ENCODE measurements at places on chromosomes 12 and 14.

- DNase-seq: no peak
Measured at GRCh38 chr12:98901189-98901588, 256.1 kb downstream of the APAF1 start.

DNA sequence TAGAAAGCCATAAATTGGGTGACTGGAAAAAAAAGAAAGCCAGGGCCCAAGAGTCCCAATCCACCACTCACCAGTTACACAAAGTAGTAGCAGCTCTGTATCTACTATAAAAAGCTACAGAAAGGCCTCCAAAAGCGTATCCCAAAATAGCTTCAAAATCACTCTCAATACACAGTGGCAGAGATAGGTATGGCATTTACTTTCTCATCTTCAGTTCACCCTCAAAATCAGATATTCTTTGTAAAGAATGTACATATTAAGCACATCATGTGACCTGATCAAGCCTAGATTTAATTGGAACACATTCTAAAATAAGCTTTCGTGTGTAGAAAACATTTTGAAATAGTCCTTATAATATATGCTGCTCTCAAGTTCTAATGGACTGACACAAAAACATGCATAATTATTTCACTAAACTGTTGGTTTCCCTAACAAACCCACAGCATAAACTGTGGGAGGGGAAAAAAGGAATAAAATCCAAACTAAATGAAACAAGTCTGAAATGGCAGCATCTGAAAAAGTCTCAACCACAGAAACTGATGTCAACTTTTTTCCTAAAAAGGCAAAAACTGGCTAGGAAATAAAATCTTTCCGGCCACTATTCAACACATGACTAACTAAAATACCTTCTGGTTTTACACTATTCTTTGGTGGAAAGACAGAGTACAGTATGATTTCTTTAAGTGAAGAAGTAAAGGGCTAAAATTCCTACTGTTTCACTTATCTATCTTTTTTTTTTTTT lies 25.9 kb downstream of the UBE2N start:
- DNase-seq: no peak

- DNase-seq: no peak
Measured at GRCh38 chr12:25617991-25618390, 64.9 kb upstream of the LMNTD1 start.

DNA sequence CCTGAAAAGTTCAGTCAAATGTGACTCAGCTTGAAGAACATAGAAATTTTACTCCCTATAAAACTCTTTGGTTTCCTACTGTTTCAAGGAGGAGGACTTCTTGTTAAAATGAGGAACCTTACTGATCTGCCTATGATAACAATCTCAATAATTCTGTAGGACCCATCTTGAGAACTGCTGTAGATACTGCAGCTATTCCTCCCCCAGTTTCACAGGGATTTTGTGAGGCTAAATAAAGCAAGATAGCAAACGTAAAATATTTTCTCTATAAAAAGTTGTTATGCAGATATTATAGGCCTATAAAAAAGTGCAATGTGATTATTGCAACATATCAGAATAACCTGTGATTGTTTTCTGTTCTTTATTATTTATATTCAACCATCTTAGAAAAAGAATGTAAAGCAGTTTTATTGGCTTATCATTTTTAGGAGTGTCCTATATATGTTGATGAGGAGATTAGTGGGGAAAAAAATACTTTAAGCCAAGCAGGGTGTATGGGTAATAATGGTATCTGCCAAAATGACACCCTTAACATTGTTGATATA lies 12.1 kb downstream of the CLEC14A start:
- no peak for DNase-seq

- DNase-seq: no peak
Measured at GRCh38 chr14:75370416-75371205, 57.2 kb upstream of the JDP2 start.

DNA sequence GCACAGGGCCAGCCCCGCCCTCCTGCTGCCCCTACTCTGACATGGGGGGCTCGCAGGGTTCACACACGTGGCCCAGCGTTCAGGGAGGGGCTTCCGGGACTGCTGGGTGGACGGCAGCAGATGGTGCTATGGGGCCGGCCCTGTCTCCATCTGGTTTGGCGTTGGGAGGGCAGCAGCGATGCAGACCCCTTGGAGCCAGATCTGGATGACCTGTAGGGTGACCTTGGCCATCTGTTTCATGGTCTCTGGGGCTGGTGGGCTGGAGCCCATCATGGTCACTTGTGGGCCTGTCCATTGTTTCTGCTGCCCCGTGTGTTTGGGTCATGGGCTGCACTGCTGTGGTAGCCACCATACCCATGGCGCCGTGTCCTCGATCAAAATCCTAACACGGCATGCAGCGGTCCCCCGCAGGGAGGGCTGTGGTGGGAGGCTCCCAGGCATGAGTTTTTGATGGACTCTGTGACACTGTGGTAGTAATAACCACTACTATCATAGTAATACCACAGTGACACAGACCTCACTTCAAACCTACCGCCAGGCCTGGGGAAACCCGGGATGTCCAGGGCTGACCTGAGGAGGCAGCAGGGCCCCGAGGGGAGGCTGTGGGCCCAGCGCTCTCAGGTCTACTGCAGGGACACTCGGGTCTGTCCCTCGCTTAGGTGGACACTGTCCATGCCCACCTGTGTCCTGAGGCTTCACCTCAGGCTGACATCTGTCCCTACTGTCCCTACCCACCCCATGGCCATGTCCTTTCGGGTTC lies 359.4 kb downstream of the TMEM121 start:
- DNase-seq: no peak

DNA sequence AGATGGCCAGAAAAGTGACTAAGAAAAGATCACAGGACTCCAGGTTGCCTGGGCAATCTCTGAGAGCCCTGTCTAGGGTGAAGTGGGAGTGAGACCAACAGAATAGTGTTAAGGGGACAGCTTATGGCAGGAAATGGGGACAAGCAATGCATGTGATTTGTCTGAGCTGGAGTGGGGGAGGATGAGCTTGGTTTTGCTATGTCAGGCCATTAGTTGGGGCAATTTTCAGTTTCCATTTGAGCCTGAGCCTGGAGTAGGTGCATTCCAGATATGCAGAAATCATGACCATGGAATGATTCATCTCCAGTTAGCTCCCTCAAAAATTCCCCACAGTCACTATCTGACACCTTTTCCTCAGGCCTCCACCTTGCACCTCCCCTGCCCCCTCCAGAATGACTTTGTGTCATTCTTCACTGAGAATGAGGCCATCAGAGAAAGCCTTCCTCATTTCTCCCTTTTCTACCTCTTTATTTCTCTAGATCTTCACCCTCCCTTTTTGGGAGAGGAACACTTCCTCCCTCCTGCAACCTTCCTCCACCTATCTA lies 150.9 kb upstream of the PLEKHG7 start:
- DNase-seq: peak; percentile 54

DNA sequence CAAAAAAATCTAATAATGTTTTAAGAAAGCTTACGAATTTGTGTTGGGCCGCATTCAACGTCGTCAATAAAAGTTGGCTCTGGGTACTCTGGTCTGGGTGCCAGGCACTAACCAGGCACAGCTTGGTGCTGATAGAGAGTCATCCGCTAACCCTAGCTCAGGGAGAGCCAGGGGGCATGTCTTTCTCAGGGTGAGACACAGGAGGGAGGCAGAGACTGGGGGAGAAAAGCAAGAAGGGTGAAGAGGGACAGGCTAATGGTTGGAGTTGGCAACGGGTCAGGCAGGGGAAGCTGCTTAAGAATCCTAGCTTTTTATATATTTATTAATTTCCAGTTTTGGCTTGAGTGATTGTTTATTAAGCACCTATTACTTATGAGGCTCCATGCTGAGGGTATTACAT lies 105.0 kb downstream of the CMKLR1 start:
- no peak for DNase-seq

Data from urothelium cell line (cell line).